ENCODE measurements at places on chromosomes 11 and 22. TPM values are rescaled to one million over a fixed set of nuclear protein-coding genes. Genes with fewer than 3 reads are reported as not detected.

- no peak for DNase-seq
Measured at GRCh38 chr11:21640491-21640890, 552.4 kb upstream of the ANO5 start.

GRCh38 chr22:32897400-32897799 lies 95.9 kb downstream of the TIMP3 start:
- no peak for DNase-seq

DNA sequence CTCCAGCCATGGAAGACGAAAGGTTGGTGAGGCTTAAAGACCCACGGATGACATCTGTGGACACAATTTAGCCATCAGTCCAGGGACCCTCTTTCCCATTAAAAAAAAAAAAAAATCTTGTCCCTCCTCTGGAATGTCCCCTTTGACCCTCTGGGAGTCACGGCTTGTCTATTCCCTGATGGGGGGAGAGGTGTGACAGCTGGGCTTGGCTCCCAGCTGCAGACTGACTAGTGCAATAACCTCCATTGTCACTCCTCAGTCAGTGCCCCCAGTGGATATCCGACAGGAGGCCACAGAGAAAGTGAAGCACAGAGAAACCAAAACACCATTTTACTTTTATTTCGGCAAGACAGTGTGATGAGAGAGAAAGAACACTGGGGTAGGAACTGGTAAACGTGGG lies 2.7 kb upstream of the VSIG2 start:
- DNase-seq: no peak

GRCh38 chr11:122038543-122038942 lies 77.5 kb downstream of the BLID start:
- no peak for DNase-seq

GRCh38 chr11:16846305-16846704 lies 107.9 kb downstream of the C11orf58 start:
- DNase-seq: no peak

DNA sequence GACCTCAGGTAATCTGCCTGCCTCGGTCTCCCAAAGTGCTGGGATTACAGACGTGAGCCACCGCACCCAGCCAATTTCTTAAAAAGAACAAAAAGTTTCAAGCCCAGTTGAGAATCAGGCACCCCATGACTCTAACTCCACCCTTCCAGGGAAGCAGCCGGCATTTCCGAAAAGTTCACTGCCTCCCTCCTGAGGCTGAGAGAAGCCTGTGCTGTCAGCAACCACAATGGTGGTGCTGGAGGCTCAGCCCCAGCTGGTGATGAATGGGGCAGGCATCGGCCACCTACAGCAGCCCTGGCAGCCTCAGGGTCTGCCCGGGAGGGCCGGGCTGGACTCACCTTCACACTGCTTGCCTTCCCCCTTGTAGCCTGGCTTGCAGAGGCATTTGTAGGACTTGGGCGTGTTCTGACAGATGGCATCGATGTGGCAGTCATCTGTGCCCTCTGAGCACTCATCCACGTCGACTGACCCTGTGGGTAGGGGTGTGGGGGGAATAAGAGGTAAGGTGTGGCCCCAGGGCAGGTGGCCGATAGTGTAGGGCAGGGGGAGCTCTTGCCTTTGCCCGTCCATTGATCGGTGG lies 4.3 kb downstream of the SCUBE1 start:
- no peak for DNase-seq

DNA sequence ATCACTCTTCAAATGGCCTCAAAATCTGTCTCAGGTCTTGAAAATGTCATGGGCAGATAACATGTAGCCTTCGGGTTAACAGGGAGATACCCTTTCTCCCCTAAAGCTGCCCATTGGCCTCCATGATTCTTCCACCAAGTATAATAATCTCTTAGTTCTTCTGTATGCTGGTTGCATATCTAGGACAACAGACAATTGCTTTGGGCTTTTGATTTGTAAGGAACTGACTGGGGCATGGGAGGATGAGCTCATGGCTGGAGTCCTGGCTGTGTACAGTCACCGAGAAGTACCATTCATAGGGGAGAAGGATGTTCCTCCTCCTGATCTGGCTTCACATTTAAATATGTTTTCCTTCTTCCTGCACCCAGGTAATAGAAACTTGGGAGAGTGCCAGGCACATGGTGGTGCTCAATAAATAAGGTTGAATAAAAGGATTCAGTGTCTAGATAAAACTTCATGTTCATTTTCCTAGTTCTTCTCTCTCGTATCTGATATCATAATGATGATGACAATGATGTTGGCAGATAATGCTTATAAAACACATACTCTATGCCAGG lies 2.8 kb upstream of the AMPD3 start:
- DNase-seq: no peak

- DNase-seq: no peak
Measured at GRCh38 chr22:32854351-32854804, 52.9 kb downstream of the TIMP3 start.

Gene ST14
- total RNA-seq: 1.8 TPM

Gene PNPLA5
- not detected for total RNA-seq

Gene F2
- 0.64 TPM for total RNA-seq

Gene FGF4
- total RNA-seq: not detected

Gene ART1
- total RNA-seq: not detected

Measured in Panc1 (cell line).